ENCODE measurements at places on chromosomes 7 and 10.

GRCh38 chr10:27457966-27458365 is 46.1 kb upstream of the RAB18 start:
- DNase-seq = no peak

DNA sequence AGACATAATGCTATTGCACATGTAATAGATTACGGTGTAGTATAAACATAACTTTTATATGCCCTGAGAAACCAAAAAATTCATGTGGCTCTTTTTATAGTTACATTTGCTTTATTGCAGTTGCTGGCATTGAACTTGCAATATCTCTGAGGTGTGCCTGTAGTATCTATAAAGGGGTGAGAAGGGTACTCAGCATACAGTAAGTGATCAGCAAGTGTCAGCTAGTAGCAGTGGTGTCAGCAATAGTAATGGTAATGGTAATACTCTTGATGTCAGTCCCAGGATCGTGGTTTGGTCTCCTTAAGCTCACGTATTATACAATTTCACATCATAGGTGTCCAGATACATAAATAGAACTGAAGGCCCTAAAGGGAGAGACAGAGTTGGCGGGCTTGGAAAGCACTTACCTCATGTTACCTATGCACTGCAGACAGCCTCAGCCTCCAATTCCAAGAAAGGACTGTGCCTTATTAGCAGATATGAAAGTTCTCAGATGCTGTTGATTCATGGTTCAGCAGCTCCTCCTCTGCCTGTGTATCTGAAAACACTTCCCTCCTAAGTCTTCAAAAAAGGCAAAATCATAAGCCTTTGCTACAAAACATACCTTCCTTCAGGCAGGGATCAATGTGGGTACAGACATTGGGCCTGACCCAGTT is 6.6 kb upstream of the GIMAP7 start:
- no peak for DNase-seq

DNA sequence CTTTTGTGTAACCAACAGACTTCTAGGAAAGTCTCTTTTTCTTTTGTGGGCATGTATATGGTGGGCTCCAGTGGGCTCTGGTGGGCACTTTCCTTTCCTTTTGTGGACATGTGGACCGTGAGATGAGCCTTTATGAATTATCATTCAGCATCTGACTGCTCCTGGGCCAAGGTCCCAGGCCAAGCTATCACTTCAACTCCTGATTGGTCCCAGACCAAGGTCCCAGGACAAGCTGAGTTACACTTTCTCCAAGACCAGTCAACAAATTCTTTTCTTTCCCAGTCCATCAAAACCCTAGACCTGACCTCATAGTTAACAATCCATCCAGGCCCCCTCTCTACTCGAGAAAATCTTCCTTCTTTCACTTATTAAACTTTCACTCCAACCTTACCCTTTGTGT is 1.0 kb downstream of the AKR1C8 start:
- no peak for DNase-seq

DNA sequence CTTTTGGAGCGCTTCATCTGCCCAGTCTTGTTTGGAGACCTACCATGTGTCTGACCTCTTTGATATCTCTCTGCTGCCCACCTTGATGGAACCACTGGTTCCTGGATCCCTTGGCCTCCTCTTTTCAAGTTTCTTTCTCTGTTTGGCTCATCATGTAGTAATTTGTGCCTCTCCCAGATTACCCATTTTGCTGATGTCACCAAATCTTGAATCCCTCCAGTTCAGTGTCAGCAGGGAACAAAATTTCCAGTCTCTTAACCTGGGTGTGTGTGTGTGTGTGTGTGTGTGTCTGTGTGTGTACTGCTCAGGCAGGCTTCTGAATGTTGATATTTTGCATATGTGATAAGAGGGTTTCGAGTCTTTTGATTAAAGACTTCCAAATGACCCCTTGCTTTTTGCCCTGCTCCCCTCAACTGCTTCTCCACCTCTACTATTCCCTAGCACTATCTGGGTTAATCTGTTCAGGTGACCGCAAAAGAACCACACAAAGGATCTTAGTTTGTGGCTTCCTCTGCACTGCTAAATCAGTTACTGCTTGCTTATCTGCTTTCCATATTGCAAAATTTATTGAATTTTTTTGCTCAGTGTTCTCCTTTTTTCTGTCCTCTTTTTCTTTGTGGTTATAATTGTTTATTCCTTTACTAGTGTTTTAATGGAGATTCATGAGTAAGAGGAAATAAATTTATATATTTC is 25.7 kb downstream of the MYO3A start:
- no peak for DNase-seq

DNA sequence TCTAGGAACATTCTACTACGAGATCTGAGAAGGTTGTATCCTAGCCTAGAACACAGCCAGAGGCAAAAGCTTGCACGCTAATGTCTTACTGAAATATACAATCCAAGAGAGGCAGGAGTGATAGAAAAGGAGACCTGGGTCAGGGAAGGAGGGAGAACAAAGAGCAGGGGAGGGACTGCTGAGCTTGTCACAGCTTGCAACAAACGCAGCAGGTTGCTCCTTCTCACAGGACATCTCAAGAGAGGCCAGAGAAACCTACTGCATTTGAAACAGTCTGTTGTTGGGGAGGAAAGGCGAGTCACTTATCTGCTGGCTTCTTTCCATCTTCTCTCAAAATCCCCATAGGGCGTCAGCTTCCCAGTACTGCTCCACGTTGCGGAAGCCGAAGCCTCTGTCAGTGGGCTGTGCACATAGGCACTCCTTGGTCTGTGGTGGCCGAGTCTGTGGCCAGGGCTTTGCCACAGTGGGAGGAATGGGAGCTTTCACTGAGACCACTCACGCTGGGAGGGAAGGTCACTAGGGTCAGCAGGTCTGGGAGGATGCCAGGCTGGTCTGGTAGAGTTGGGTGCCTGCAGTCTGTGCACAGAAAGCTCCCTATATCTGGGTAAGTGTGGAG is 25.8 kb upstream of the GPNMB start:
- DNase-seq = no peak

DNA sequence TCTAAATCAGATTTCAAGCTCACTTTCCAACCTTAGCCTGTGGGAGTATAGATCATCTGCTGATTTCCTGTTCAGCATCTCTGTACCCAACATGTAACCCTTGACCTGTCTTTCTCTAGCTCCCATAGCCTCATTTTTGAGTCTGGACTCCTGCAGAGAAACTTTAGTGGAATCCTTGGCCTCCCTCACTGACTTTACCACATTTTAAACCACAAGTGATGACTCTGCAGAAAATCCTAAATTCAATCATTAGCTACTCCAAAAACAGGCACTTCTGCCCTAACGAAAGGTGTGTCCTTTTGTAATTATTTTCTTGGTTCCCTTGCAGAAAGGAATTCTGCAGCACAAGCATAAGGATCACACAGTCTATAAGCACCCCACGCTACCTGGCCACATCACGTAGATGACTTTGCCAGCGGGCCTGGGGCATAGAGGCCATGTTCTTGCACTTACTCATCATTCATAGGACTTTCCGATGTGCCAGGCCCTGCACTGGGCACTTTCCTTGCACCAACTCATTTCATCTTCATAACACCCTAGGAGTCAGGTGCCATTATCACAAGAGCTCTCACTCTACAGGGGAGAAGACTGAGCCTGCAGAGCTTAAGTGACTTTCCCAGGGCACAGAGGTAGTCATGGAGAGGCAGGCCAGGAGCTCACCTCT is 57.2 kb upstream of the OPALIN start:
- no peak for DNase-seq

Measured in brain pericyte (primary cell).